ENCODE measurements at places on chromosomes 5 and 9.

DNA sequence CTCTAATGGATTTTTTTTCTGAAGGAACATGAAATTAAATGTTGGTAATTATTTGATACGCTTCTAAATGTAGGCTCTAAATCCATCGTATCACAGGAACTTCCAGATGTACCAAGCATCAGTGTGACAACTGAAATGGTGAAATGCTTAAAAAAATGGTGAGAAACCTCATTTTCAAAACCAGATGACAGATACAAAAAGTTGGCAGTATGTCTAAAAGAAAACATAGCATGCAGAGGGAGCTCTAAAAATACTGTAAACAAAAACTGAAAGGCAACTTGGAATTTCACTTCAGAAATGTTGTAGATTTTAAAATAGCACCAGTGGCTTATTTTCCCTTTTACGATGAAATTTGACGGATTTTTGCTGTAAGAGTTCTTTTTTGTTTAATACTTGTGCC, 1043.6 kb upstream of the WWC1 start:
- no peak for DNase-seq

- no peak for DNase-seq
Observed at GRCh38 chr5:62974623-62975022, 396.0 kb downstream of the LRRC70 start.

- no peak for DNase-seq
Observed at GRCh38 chr9:79990536-79990935, 418.8 kb downstream of the TLE4 start.

DNA sequence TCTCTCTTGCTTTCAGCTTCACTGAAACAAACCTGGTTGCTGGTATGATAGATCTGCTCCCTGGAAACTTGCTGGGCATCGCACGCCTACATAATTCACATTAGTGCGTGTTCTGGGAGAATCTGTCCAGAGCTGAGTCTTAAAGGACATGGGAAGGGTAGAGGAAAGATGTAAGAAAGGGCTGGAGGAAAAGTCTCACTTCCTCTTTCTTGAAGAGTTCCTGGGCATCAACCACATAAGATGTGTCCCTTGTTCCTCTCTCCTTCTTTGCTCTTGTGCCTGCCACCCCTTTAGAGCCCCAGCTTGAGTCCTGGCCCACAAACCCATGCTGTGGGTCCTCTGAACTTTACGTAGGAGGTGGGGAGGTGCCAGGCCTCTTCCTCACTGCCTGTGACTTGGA, 205.3 kb upstream of the PANK3 start:
- DNase-seq = no peak

- DNase-seq = no peak
Observed at GRCh38 chr9:137301081-137301947, 757 bp downstream of the NRARP start.
